GM04503 (cell line): ENCODE measurements at places on chromosomes 11 and 22.

GRCh38 chr11:17747131-17747955 is 12.8 kb downstream of the KCNC1 start:
- no peak for DNase-seq

GRCh38 chr11:26830218-26830617 is 108.4 kb upstream of the SLC5A12 start:
- DNase-seq: no peak

GRCh38 chr11:120884154-120885020 is 139.5 kb upstream of the TBCEL start:
- no peak for DNase-seq

- no peak for DNase-seq
These were observed 991.2 kb upstream of the TENM4 start for GRCh38 chr11:80432057-80432456.

- DNase-seq: no peak
These were observed 2.0 kb downstream of the FIBIN start for GRCh38 chr11:26995701-26996460.

- no peak for DNase-seq
These were observed 60.3 kb downstream of the ATXN10 start for GRCh38 chr22:45731798-45732495.

DNA sequence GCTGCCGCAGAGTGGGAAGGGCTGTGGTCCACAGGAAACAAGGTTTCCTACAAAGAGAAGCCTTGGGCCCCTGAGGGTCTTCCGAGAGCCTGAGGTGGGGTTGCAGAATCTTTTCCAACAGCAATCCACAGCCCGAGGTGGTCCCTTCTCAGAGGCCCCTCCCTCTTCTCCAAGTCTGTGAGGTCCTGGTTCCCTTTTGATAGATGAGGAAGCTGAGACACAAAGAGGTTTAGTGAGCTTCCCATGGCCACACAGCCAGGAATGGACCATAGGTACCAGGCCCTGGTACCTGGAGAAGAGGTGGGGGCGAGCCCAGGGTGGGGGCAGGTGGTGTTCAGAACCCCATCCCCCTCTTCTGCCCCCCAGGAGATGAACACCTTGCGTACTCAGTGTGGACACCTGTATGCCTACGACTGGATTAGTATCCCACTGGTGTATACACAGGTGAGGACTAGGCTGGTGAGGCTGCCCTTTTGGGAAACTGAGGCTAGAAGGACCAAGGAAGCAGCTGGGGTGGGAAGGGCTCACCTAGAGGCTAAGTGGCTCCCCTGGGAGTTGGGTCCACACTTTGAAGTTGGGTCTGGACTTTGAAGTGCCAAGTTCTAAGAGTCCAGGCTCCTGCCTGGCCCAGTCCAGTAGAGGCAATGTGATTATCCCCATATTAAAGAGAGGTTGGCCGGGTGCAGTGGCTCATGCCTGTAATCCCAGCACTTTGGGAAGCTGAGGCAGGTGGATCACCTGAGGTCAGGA is 7.0 kb downstream of the BEST1 start:
- no peak for DNase-seq

DNA sequence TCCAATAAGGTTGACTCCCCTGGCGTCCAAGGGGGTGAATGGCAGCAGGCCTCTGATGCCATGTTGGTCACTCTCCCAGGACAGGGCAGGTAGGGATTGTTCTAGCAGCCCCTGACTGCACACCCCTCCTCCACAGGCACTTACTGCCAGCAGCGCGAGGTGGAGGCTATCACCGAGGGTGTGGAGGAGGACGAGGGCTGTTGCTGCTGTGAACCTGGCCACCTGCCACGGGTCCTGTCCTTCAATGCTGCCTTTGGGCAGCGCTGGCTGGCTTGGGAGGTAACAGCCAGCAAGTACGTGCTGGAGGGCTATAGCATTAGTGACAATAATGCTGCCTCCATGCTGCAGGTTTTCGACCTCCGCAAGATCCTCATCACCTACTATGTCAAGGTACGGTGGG is 7.7 kb upstream of the SIPA1 start:
- DNase-seq: no peak

- DNase-seq: peak; percentile 61
These were observed 100.1 kb downstream of the RDX start for GRCh38 chr11:110196241-110196754.

GRCh38 chr11:14079011-14079410 is 116.5 kb downstream of the SPON1 start:
- no peak for DNase-seq

DNA sequence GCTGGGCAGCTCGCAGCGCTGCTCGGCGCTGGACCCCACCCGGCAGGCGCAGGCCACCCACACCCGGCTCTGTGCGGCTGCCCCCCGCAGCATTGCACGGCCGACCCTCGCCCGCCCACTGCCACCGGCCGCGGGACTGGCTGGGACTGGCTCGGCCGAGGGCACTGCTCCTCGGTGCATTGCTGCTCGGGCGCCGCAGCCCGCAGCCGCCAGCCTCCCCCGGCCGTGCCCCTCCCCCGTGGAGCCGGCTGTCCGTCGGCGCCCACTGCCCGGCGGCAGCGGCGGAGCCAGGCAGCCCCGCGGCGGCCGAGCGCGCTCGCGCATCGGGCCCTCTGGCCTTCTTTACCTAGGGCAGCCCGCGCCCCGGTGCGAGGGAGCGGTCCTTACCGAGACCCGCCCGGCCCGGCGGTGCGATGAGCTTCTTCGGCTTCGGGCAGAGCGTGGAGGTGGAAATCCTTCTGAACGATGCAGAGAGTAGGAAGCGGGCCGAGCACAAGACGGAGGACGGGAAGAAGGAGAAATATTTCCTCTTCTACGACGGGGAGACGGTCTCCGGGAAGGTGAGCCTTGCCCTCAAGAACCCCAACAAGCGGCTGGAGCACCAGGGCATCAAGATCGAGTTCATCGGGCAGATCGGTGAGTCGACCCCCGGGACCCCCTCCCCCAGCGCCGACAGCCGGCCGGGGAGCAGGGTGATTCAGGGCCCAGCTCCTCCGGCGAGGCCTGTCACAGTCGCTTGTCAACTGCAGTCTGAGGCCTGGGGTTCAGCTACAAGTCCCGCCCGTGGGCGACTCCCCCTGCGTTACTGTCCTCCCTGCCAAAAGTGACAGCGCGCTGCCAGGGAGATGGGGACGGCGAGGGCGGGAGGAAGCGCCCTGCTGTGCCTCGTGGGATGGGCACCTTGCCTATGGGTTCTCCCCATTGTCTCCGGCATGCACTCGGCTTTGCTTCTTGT is 516 bp downstream of the VPS26B start:
- DNase-seq: no peak

DNA sequence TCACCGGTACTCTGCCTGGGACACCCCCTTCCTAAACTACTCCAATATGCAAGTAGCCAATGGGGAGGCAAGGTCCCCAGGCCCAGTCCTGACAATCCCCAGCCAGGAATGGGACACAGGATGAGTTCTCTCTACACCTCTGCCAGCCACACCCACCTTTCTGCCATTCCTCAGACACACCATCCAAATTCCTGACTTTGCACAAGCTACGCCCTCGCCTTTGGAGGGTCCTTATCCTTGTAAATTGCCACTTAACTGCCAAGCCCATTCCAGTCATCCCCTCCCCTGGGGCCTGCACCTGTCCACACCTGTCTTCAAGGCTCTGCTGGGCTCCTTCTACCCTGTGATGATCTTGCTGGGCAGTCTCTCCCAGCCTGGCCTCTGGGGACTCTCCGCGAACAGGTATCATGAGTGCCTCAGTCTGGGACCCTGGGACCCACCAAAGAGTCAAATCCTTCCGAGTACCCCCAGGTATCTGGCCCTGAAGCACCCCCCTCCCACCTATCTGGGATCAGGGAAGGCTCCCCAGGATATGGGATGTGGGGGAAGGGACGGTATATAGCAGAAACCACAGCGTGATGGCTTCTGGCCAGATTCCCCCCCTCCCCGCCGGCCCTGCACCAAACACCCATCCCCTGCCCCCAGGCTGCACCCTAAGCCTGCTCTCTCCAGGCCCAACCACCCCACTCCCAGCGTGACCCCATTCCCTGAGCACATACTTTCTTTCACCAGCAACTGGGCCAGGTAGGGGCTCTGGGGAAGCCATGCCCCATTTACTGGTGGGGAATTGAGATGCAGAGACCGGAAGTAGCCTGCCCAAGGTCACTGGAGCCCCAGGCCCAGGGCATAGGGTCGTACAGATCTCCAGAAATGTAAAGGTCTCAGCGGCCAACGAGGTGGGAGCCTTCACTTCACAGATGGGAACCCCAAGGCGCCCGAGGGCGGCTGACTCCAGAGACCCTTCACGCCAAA is 806 bp downstream of the ARAP1 start:
- no peak for DNase-seq

DNA sequence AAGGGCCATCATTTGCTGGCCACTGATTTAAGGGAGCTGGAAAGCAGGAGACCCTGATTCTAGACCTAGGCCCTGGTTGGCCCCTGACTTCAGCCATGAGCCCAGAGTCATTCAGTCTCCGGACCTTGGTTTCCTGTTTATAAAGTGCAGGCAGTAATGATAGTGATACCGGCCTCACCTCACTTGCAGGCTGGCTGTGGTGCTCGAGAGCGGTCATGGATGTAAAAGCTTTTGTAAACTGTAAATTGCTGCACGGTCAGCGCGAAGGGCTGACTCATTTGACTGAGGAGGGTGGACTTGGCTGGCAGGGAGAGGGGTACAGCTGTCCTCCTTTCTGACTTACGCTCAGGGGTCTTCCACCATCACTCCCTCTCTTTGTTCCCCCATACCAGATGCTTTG is 37.4 kb downstream of the FBLN1 start:
- DNase-seq: no peak

- no peak for DNase-seq
These were observed 1.8 kb downstream of the CELF1 start for GRCh38 chr11:47551086-47551485.

DNA sequence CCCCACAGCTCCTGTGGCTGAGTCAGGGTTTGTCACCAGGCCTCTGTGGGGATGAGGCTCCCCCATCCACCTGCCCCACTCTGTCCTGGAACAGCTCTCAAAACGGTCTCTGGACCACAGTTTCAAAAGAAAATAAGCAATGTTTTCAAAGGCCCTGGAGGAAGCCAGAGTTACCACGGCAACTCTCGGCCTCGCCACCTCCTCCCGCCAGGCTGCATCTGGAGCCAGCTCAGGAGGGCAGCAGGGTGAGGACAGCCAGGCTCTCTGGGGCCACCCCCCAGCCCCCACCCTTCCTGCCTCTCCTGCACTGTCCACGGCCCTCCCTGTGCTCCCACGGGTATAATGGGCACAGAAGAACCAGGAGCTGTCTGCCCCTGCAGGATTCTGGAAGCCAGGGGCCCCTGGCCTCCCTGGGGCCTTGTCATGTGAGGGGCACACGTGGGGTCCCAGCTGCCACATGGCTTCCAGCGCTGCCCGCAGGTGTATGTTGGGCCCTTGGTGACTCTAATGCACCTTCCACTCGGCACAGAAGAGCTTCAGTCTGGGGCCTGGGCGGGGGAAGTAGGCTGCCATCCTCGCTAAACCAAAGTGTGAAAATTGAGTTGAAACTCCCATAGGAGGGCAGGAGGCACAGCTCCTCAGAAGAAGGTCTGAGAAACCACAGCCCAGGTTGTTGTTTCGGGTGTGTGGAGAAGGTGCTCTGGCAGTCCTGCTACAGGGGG is 10.3 kb downstream of the CD81 start:
- no peak for DNase-seq

DNA sequence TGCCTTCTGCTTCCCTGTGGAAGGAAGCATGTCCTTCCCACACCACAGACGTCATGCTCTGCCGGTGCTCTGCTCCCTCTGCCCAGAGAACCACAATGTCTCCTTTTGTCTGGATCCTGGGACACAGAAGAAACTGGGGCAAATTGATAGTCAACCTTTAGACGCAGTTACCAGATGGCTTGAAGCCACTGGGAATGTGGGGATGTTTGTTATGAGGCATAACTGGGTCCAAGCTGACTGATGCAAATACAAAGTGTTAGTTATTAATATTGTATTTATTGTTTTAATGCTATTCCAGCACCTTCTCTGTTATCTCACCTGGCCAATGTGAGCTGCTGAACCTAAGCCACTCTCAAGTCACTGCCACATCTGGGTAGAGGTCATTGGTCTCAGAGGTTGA is 322.2 kb downstream of the SHANK2 start:
- DNase-seq: no peak

DNA sequence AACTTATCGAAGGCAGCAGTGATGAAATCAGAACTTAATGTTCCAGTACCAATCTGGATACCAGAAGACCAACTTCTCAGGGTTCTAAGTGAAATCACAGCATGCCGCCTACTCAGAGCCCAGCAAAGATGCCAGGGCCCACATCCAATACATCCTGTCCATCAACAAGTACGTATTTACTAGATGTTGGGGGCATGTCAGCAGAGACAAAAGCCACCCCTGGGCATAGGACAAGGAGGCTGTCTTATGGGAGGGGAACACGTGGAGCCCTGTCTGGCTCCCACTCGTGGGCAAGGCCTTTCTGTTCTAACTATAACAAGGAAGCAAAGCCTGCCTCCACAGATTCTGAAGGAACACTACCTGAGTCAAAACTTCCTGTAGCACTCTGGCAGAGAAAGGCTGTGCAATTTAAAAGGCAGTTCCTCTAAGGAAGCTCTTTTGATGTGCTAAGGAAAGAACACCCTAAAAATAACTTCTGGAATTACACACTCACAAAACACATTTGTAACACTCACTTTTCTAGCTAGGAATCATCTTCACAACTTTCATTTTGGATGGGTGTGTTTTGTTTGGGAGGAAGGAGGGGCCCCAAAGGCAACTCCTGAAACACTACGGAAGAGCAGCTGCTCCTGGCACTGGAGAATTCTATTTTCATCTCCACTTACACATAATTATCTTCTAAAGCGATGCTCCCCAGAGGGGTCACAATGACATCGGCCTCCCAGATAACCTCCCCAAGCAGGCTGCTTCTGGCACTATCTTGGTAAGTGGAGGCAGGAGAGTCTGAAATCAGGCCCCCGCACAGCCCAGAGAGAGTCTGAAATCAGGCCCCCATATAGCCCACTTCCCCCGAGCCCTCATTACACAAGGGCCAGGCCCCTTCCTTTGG is 14.2 kb downstream of the SMCO4 start:
- no peak for DNase-seq

- DNase-seq: no peak
These were observed 8.8 kb upstream of the CUL5 start for GRCh38 chr11:107999759-108000455.

GRCh38 chr11:14783788-14784187 is 108.2 kb downstream of the CYP2R1 start:
- no peak for DNase-seq

- DNase-seq: no peak
These were observed 11.0 kb downstream of the TNKS1BP1 start for GRCh38 chr11:57313788-57314135.

GRCh38 chr11:134669796-134670195 is 257.8 kb upstream of the B3GAT1 start:
- no peak for DNase-seq

- DNase-seq: no peak
These were observed 20.7 kb downstream of the DIXDC1 start for GRCh38 chr11:111957663-111958444.

DNA sequence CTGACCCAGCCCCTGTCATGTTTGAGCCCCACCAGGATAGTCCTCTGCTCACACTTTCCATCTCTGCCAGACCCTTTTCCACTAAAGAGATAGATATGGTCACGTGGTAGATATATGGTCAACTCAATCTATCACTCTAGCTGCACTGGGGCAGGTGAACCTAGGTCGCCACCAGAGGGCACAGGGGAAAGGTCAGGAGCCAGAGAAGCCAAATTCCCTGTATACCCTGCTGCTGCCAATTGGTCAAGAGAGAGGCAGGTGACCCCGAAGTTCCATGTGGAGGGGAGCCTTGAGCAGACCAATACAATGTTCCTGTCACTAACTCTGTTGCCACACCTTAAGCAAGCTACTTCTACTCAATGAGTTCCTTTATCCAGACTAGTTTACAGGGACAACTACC is 101.1 kb upstream of the GALNT18 start:
- no peak for DNase-seq
